ENCODE measurements at places on chromosomes 16 and 17.

- no peak for DNase-seq
These were observed 67.4 kb downstream of the SNX11 start for GRCh38 chr17:48174833-48175523.

DNA sequence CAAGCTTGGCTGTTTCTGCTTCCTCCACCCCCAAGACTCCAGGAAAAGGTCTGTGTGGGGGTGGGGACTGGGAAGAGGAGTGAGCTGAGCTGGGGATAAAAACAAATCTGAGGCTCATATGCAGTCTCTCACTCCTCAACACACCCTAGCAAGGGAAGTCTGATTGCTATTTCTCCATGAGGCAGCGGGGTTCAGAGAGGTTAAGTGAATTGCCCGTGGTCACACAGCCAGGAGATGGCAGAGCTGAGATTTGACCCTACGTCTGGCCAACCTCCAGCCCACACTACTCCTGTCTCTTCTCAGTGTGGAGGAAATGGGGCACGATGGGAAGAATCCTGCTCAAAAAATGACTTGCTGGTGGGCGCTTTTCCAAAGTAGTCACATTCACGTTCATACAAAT lies 4.8 kb upstream of the ABCC3 start:
- DNase-seq: no peak

DNA sequence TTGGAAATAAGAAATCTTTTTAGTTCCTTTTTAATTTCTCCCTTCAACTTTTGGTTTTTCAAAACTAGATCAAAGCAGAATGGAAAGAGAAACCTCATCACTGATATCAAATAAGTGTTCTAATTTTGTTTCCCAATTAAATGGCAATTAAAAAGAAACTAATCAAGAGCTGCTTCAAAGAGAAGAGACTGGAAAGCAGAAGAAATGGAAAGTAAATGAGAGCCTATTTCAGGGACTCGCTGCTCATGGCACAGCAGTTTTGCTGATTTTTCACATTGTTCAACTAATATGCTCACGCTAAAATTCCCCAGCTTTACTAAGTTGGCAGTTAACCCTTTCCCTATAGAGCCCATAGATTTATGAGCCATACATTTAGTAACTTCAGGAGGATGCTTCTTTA lies 6.5 kb downstream of the NMT1 start:
- DNase-seq: no peak

DNA sequence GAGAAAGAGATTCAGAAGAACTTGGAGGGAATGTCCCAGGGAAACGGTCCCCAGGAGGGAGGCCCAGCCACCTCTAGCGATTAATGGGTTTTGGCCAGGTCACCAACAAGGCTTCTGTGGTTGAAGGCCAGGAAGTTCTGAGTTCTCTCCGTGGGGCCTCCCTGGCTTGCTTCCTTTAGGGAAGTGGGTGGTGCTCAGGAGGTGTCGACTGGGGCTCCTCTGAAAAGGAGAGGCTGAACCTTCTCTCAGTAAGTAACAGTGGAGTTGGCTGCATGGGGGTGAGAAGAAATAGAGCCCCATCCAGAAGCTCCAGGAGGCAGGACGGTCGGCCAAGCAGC lies 77.1 kb upstream of the GSE1 start:
- no peak for DNase-seq

- DNase-seq: no peak
These were observed 39.4 kb downstream of the MYH11 start for GRCh38 chr16:15817446-15817845.

DNA sequence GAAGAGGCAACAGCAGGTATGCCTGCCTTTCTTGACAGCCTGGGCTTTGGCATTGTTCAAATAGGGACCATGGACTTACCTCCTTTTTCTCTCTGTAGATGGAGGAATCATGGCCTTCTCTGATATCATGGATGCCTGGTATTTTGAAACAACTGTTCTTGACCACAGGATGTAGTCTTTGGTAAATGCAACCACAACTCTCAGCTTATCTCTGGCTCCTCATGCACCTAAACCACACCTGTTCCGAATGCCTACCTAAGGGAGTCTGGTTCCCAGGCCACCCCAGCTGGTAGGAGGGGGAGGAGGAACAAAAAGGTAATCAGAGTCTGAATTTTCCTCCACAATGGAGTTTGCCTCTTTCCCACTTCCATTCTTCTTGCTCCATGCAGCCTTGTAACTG lies 18.8 kb downstream of the CDK5RAP3 start:
- no peak for DNase-seq

GRCh38 chr16:49468611-49469310 lies 95.2 kb downstream of the C16orf78 start:
- no peak for DNase-seq

DNA sequence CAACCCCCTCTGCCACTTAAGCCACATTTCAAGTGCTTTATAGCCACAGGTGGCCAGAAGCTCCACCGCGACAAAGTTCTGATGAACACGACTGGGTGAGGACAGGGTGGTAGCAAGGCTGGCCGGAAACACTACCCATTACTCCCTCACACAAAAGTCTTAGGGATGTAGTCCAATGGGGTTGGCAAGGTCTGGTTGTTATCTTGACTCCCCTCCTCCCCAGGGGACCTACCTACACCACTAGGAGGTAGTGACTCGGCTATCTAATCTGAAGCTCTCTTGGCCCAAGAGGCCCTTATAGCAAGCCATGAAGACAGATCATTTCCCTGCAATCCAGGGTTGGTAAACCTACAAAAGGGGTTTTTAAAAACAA lies 8.4 kb downstream of the LITAFD start:
- no peak for DNase-seq

DNA sequence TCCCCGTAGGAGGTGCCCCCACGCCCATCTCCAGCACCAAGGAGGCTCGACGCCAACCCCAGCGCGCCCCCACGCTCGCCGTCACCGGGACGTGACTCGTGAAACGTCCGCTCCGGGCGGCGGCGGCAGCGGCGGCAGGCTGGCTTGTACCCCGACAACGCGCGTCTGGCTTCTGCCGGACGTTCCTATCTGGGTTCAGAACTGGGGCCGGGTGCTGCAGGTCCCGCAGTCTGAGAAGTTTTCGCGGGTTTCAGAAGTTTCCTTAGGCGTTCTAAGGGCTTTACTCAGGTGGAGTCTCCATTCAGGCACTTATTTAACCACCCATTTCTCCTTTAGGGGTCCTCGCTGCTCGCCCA lies 672 bp upstream of the ALKBH5 start:
- DNase-seq: peak; percentile 66

DNA sequence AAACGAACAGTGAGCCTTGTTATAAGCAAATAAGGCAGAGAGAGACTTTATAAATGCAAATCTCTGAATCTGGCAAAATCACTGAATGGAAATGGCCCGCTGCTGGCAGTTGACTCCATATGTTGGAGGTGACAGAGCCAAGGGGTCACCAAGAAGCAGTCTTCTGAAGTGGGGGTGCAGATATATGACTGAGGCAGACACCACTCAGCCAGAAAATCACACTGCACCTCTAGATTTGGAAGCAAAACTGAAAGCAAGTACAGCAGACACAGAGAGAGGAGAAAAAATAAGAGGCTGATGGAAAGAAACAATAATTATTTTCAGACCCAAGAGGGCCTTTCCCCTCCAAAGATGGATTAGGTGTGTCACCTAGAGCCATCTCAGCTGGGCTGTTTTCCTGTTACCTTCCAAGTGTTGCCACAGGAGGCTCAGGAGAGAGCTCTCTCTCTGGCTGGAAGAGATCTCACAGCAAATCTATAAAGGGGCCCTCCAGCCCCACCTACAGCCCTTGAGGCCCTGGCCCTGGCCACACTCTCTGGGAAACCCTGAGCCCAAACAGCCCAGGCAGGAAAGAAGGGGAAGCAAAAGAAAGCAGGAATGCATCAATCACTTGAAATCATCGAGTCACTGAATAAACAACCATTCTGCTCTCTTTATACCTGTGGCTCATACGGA lies 585.1 kb upstream of the PSMD7 start:
- no peak for DNase-seq

- DNase-seq: no peak
These were observed 54.1 kb downstream of the VAC14 start for GRCh38 chr16:70746708-70747424.

GRCh38 chr16:15538507-15538906 lies 104.1 kb downstream of the BMERB1 start:
- DNase-seq: no peak

DNA sequence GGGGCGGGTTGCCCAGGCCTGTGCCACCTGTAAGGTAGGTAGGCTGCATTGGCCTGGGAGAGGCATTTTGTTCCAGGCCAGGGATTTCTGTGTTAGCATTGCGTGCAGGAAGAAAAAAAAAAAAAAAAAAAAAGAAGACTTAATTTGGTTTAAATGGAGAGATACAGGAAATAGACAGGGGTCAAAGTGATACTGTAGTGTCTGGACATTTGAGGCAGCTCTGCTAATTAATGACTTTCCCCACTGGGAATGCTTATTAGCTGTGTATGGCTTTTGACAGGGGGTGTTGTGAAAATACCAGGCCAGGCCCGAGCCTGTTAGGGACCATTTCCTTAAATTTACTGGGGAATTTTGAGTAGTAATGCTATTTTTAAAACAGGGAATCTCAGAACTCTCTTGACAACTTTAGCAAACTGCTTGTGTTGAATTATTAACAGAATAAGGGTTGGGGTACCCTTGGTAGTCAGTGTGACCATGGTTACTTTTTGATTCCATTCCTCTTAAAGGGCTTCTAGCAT lies 1.0 kb downstream of the MAP2K4 start:
- DNase-seq: no peak

GRCh38 chr17:57634713-57635465 lies 110.2 kb downstream of the CCDC182 start:
- DNase-seq: no peak

DNA sequence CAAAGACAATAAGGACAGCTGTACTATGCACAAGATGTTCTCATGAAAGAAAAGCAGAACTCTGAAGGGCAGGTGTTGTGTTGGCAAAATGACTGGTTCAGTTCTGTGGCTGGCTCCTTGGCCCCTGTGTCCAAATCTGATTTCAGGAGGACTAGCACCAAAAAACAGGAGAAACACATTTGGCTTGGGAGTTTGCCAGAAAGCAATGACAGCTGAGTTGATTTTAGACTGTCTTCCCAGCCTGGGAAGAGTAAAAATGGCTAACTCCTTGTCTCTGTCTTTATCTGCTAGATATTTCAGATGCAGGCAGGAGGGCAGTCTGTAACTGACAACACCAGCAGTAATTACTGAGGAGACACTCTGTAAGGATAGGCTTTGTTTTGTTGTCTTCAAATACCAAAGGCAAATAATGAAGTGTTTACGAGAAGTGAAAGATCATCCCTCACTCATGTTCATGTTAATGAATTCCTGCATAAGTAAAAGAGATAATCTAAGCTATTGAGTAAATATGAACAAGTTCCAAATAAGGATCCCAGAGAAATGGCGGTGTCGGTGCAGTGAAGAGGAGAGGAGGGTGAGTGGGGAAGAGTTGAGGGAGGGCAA lies 989.0 kb downstream of the CDH11 start:
- DNase-seq: no peak

DNA sequence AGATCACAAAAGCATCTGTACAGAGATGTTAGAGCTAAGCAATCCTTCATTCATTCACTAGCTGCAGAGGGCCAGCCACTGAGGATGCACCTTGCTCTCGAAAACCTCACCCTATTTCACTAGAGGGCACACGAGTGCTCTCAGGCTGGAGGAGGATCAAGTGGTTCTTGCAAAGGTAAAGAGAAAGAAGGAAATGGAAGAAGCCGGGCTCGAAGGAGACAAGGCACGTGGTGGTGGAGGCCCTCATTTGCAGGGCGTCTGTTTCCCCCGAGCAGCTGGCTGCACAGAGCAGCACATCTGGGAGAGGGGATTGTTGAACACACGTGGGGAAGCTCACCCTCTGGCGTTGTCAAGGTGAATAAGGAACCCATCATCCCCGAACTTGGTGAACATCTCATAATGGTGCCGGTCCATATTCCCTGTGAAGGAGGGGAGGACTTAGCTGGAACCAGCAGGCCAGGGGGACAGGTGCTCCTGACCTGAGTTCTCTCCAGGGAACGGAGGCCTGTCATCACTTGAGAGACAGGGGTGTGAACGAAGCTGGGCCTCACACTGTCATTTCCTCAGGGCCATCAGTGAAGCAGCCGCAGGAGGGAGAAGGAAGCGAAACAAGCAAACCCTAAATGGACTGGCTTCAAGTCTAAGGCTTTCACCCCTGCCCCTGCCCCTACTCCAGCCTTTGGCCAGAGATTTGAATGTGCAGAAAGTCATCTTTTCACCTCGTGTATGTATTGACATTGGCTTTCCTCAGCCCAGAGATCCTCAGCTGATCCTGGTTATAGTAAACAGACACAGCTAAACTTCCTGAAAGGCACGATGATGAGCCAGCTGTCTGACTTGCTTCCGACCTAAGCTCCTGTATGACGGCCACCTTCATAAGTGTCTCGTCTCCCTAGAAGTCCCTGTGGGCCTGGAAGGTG lies 27.6 kb downstream of the PRKAR1A start:
- no peak for DNase-seq

GRCh38 chr17:70906808-70907207 lies 737.5 kb downstream of the KCNJ2 start:
- no peak for DNase-seq

DNA sequence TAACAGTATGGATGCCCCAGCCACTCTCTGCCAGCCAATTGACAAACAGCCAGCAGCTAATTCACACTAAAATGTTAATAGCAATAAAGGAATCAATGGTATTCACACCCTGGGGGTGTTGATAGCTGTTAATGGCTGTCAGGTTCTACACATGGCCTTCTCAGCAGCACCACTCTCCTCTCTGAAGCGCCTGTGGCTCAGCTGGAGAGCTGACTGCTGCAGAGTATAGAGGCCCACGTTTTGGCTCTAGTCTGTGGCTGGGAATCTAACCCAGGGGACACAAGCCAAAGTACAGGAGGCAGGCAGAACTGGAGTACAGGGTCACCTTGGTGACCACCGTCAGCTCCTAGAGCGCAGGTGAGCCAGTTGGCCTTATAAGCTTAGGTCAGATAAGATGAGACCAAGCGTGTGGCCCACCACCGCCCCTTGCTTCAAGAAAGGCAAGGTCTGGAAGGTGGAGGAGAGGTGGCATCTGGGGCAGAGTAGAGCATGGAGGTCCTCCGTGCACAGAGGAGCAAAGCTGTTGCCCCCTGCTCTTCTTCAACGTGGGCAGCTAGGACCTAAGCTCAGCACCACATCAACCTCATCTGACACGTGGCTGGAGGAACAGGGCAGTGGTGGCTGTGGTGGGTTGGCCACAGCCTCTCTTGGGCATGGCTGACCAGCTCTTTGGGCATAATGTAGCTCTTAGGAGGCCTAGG lies 25.4 kb downstream of the CCR7 start:
- no peak for DNase-seq

DNA sequence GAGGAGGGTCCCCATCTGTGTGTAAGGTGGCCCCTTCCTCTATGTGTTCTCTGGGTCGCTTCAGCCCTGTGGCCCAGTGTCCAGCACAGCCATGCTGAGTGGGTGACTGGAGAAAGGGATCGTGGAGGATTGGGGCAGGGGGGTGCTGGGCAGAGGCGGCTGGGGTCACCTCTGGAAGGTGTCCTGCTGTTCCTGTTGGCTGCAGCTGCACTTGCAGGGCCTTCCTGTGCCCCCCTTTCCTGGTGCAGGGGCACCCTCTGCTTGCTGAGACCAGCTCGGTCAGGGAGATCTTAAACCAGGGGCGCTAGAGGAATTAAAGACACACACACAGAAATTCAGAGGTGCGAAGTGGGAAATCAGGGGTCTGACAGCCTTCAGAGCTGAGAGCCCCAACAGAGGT lies 11.1 kb downstream of the IL32 start:
- no peak for DNase-seq

- no peak for DNase-seq
These were observed 8.6 kb downstream of the RPGRIP1L start for GRCh38 chr16:53695070-53695469.

Measured in stimulated activated CD4-positive, alpha-beta T cell treated with anti-CD3 and anti-CD28 coated beads, TNF-alpha, amount 100 ng/mL, for 1 hour (primary cell).